PC-3 (cell line): ENCODE measurements at places on chromosomes 2 and 18. TPM values are rescaled to one million over a fixed set of nuclear protein-coding genes. Genes with fewer than 3 reads are reported as not detected.

GRCh38 chr2:156837635-156838370 lies 401.6 kb downstream of the GPD2 start:
- DNase-seq: no peak

Gene MYO3B
- 0.46 and 1.1 TPM in 2 replicates for total RNA-seq

- DNase-seq: no peak
Observed at GRCh38 chr2:168889635-168890005, 610 bp downstream of the SPC25 start.

DNA sequence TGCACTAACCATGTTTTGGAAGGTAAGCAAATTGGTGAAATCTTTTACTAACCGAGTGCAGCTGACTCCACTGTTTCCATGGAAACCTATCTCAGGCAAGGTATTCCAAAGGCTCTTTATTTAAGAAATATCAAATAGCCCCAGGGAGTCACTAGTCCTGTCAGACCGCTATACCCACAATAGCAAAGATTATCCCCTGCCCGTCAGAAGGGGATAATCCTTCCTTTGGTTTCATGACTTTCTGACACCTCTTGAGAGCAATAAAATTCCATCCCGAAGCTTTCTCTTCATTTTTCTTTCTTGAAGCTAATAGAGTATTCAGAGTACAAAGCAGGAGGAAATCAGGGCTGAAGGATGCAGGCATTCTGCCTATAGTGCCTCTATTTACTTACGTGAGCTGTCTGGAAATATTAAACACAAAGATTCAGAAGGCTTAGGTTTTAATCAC lies 34.7 kb upstream of the MAP2 start:
- peak; percentile 30 for DNase-seq

GRCh38 chr2:237979331-237979730 lies 12.5 kb downstream of the UBE2F start:
- no peak for DNase-seq

DNA sequence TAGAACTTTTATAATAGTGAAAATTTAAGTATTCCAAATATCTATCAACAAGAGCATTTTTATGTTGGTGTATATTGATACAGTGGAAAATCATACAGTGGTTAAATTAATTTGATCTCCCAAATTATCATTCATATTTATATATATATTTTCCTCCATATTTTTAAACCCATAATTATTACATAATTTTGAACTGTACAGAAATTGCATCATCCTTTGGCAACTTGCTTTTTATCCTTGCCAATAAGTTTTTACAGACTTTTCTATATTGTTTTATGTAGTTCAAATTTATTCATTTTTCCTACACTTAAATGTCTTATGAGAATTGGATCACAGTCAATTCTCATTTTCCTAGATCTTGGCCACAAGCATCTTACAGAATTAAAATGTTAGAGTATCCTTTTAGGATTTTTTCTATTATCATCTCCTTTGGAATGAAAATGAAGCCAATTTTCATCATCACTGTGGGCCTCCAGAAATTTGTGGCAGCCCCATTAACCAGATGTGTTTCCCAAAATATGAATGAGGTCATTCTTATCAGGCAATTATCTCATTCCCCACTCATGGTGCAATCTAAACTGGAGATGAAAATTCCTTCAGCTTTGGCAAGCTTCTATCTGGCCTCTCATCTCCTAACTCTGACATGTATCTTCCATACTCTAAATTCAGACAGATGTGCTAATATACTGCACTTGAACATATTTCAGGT lies 94.2 kb upstream of the DLGAP1 start:
- DNase-seq: no peak

DNA sequence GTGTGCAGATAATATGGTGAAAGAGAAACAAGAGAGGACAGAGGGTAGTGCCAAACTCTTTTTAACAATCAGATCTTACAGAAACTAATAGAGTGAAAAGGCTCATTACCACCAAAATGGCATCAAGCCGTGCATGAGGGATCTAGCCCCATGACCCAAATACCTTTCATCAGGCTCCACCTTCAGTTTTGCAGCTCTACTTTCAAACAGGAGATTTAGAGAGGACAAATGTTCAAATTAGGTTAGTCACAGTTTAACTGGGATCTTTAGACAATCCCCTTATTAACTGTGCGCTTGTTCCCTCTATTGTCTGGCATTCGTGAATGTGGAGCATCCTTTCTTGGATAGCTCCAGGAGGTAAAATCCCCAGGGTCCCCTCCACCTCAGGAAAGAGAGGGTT lies 1209.3 kb upstream of the CHAC2 start:
- DNase-seq: no peak

DNA sequence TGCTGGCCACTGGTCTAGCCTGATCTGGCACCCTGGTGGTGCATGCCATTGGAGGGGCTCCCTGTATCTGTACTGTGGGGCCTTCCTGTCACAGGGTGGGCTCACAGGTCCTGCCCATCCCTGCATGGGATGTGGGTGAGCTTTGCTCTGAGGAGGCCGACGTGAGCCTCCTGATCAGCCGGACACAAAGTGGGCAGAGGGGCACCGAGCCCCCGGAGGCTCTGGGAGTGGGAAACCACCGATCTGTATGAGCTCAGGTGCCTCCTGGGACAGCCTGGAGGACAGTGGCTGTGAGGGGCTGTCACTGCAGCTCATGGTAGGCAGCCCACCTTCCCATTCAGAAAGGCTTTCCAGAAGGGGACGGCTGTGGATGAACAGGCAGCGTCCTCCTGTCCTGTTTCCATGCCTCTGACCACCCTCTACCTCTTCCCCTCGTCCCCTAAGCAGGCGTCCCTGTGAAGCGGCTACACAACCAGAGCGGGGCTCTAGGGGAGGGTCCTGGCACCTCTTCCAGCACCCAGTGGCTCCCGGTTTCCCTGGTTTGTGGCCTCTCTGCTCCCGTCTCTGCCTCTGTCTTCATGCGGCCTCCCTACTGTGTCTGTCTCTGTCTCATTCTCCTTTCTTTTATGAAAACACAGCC lies 112.5 kb upstream of the OTOS start:
- DNase-seq: no peak

DNA sequence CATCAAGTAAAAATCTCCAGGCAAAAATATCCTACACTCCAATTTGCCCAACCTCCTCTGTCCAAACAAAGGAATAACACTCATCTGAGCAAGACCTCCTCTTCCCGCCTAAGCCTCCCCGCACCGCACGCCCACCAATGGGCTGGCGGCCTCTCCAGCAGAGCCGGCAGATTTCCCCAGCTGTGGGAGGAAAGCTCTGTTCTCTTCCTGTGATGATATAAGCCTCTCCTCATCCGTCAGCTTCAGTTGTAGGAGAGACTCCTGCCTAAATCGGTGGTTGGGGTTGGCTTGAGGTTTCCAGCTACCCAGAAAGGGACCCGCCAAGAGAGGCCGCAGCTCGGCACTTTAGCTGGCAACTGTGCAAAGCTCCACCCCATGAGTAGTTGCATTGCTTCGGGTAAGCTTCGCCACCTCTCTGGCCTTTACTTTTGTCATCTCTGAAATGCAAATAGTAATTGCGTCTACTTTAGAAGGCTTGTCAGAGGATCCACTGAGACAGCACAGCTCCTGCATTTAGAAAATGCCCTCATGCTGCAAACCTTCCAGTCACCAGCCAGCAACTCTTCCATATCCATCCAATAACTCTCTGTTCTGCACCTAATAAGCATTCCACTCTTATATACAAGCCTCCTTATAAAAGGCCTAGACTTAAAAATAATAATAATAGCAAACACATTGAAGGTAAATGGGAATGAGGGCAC lies 146.4 kb downstream of the MYT1L start:
- no peak for DNase-seq

- no peak for DNase-seq
Observed at GRCh38 chr18:48749768-48750167, 201.0 kb downstream of the SMAD7 start.

DNA sequence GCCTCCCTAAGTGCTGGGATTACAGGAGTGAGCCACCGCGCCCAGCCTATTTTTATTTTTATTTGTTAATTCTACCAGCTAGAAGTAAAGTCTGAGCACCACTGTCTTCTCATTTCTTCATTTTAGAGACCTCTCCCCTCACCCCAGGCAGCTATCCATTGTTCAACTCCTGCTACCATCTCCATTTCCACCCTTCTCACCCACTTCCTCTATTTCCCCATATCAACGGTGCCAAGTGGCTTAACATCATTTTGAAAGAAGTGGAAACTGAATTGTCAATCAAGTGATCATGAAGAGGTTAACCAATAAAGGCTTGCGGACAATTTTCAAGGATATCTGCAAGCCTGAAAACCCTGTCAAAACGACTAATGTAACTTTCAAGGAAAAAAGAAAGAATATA lies 323.1 kb downstream of the NBAS start:
- DNase-seq: no peak

DNA sequence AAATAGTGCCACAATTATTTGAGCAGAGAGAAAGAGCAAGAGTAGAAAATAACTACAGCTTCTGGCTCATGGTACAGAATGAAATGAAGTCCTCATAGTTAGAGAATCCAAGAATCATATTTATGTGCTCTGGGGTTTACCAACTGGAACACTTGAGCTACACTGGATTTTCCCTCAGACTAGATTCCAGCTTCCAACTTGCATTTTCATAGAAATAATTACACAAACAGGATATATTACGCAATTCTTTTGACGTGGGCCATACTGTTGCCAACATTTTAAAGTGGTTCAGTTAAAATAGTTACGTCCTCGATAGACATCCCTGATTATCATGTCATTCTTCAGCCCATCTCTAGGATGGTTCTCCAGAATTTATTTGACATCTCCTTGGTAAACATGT lies 129.2 kb downstream of the ETAA1 start:
- DNase-seq: no peak

GRCh38 chr2:240347949-240348500 lies 87.4 kb upstream of the GPC1 start:
- DNase-seq: no peak

DNA sequence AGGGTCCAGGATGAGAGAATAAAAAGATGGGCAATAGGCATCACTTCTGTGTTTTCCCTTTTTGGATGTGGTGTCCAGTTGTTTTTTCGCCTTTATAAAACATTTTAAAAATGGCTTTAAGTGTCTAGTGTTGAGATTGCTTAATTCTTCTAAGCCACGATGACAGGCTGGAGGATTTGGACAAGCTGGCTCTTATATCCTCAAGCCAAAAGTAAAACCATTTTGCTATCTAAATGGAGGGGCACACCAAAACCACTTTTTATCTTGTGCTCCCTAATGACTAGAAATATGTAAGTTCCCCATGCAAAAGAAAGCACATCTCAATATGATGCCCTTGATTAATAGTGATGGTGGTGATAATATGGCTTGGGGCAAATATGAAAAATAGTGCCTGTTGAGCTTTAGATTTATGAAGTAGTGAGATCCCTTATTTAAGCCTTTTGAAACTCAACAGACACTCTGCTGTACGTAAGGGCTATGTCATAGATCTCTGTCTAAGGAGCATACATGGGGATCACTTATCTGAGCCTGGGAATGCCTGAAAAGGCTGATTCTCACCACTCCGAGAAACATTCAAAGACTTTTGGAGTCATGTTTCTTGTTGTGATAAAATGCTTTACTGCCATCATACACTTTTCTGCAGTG lies 185.5 kb downstream of the KCNS3 start:
- no peak for DNase-seq

DNA sequence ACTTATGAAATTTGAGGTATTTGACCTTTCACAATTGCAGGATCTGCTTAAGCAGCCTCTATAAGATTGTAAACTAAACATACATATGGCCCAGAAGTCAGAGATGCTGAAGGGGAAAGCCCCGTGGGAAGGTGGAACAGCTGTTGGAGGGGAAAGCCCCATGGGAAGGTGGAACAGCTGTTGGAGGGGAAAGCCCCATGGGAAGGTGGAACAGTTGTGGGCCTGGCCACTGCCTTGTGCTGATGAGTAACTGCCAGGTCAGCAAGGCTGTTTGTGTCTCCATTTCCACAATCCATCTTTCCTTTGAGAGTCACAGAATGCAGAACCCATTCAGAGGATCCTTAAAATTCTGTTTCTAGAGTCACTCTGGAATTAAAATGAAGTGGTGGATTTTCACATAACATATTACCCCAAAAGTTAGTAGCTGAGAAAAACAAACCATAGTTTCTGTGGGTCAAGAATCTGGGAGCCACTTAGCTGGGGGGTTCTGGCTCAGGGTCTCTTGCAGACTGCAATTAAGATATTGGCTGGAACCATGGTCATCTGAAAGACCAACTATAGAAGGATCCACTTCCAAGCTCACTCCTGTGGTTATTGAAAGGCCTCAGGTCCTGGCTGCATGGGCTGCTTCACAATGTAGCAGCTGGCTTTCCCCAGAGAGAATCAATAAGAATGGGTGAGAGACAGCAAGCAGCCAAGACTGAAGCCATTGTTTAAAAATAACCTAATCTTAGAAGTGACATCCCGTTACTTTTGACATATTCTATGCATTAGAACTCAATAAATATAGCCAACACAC lies 86.6 kb upstream of the CAVIN2 start:
- DNase-seq: no peak

DNA sequence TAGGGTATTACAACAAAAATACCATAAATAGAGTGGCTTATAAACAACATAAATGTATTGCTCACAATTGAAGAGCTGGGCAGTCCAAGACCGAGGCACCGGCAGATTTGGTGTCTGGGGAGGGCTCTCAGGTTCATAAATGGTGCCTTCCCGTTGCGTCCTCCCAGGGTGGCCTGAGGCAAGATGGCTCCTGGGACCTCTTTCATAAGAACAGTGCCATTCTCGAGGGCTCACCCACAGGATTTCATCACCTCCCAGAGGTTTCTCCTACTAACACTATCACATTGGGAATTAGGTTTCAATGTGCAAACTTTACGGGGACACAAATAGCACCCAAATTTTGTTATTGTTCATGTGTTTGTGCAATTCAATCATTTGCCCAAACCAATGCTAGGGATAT lies 793.5 kb upstream of the HS6ST1 start:
- DNase-seq: no peak

- no peak for DNase-seq
Observed at GRCh38 chr2:233047667-233048066, 12.5 kb upstream of the INPP5D start.

Gene UCN
- 0.52 and 3.6 TPM in 2 replicates for total RNA-seq

DNA sequence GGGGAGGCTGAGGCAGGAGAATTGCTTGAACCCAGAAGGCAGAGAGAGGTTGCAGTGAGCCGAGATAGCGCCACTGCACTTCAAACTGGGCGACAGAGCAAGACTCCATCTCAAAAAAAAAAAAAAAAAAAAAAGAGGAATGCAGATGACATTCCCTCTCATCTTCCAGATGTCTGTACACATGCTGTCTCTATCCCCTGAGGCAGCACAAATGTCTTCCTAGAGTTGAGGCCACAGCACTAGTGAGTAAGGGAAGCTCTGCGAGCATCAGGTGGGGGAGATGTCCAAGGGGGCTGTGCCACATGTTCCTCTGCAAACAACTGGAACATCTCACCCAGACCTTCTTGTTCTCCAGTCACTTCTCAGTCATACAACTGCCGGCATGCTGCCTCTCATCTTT lies 35.6 kb upstream of the LRRC30 start:
- no peak for DNase-seq

- DNase-seq: no peak
Observed at GRCh38 chr2:115161081-115161770, 718.8 kb downstream of the DPP10 start.

DNA sequence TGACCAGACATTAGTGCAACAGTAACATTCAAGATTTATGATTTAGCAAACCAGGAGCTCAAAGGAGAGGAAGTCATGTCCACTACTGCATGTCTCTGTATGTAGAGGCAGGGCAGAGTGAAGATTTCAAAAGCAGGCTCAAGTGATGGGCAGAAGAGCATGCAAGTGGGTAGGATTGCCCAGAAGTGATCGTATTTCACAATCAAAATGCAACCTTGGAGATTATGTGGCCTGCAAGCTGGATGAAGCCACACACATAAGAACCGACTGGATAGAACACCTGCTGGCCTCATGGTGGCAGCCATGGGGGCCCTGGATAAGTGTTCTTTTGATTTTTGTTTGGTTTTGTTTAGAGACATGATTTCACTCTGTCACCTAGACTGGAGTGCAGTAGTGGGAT lies 286.8 kb upstream of the RAB12 start:
- no peak for DNase-seq
